ENCODE measurements at places on chromosomes 3 and 15.

GRCh38 chr3:51968170-51968775 lies 1.0 kb upstream of the PCBP4 start:
- no peak for DNase-seq

GRCh38 chr15:48581219-48581618 lies 64.3 kb downstream of the FBN1 start:
- DNase-seq: no peak

DNA sequence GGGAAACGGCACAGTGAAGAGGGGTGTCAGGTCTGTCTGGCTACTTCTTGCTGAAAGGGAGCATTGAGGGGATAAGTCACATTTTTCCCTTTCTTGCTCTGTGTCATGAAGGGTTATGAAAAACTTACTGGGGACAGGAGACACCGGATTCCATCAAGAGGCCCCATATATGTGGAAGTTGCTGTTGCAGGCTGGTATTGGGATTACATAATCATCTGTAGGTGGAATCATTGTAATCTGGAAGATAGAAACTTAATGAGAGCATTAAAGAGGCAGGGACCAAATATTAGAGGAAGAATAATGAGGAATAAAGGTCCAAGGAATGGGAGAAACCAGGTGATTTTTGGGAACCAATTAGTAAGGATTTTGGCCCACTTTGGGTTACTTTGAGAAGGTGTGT lies 4.2 kb upstream of the TCAIM start:
- no peak for DNase-seq

DNA sequence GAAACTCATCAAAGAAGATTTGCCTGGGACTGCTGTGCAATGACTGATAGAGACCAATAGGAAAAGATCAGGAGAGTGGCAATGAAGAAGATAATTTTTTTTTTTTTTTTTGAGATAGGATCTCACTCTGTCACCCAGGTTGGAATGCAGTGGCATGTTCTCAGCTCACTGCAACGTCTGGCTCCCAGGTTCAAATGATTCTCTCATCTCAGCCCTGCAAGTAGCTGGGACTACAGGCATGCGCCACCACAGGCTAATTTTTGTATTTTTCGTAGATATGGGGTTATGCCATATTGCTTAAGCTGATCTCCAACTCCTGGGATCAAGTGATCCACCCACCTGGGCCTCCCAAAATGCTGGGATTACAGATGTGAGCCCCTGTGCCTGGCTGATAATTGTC lies 116.9 kb upstream of the CCNL1 start:
- DNase-seq: no peak

GRCh38 chr3:114093596-114093995 lies 37.1 kb downstream of the QTRT2 start:
- no peak for DNase-seq

- no peak for DNase-seq
Observed at GRCh38 chr3:42117175-42118008, 26.2 kb downstream of the TRAK1 start.

DNA sequence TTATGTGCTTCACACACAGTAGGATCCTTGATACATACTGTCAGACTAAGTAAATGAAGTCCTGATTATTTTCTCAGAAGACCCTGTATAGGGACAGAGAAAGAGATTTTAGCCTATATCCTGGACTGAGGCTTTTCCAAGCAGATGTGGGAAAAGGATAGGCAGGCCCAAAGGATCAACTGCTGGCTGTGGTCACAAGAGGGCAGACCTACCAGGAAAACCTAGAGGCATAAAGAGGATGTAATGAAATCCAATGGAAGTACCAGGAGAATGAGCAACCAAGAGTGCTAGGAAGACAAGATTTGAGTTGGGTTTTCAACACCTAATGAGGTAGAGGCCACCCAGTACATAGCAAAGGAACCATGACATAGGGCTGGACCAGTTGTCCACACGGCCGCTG lies 23.1 kb downstream of the DCLK3 start:
- no peak for DNase-seq

DNA sequence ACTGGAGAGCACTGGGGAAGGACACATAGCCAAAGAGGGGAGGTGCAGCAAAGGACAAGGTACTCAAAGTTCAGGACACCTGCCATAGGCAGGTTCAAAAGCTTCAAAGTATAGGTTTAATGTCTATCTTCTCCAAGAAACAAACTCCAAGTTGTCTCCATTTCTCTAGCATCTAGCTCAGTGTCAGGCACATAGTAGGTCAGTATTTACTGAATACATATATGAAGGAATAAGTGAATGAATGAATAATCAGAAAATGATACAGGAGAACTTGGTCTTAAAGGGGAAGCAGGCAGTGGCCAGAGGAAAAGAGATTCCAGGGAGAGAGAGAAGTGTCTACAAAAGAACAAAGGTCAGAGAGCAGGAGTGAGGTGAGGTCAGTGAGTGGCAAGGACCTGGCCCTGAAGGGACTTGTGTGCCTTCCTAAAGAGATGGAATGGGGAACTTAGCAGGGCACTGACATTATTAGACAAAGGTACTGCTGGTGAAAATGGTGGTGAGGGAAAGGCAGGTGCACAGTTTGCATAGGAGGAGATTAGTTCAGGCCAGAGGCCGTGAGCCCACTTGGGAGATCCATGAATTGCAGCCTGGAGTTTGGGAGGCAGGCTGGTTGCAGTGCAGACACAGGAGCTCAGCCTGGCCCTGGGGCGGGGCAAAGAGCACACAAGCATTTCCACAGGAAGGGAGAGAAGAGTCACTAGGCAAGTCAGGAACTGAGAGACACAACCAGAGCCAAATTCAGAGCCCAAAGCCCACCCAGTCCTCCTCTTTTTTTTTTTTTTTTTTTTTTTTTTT lies 21.4 kb downstream of the TBC1D2B start:
- no peak for DNase-seq

GRCh38 chr15:96011136-96011535 lies 319.4 kb upstream of the NR2F2 start:
- DNase-seq: no peak

GRCh38 chr3:50238549-50239026 lies 2.6 kb downstream of the GNAI2 start:
- DNase-seq: no peak

All from stimulated activated CD4-positive, alpha-beta T cell treated with anti-CD3 and anti-CD28 coated beads, TNF-alpha, amount 100 ng/mL, for 48 hours (primary cell).